Ecto neural progenitor cell (in vitro differentiated cells): ENCODE measurements at places on chromosomes 4 and X.

GRCh38 chr4:657338-657833 is 16.7 kb downstream of the ATP5ME start:
- no peak for DNase-seq

GRCh38 chr4:39446483-39446841 is 12.3 kb downstream of the RPL9 start:
- no peak for DNase-seq

- DNase-seq: no peak
Measured at GRCh38 chr4:3445111-3445820, 3.5 kb downstream of the HGFAC start.

DNA sequence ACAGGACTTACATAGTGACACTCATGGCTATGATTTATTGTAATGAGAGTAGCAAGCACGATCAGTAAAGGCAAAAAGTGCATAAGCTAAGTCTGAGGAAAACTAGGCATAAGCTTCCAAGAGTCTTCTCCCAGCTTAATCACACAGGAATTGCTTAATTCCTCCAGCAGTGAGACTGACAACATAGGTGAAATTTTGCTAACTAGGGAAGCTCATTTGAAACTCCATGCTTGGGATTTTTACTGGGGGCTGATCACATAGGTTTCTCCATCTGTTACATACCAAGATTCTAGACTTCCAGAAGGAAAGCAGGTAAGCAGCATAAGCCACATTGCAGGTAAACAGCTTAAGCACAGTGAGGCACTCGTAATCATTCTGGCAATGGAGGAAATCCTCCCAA is 71.8 kb upstream of the FHDC1 start:
- DNase-seq: no peak

GRCh38 chrX:154082396-154083125 is 15.0 kb downstream of the MECP2 start:
- no peak for DNase-seq

DNA sequence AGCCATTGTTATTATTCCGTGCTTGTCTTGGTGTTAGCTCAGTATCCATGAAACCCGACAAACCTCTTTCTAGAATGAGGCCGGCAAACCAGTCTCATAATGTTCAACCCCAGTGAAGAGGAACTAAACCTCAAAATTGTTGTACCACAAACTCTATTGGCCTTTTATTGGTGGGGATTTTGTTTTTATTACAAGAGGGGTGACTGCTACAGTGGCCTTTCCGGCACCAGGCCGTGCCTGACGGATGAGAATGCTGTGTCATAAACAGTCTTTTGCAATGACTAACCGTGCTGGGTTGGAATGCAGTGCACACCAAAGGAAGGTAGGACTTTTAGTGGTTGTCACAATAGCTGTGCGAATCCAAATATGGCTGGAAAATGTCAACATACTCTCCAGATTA is 60.8 kb downstream of the SHROOM2 start:
- DNase-seq: no peak

GRCh38 chr4:185479507-185479971 is 8.0 kb upstream of the CCDC110 start:
- no peak for DNase-seq

- peak; percentile 18 for DNase-seq
Measured at GRCh38 chr4:8323947-8324555, 54.5 kb downstream of the HTRA3 start.

GRCh38 chr4:109164011-109164410 is 138.4 kb downstream of the COL25A1 start:
- no peak for DNase-seq

DNA sequence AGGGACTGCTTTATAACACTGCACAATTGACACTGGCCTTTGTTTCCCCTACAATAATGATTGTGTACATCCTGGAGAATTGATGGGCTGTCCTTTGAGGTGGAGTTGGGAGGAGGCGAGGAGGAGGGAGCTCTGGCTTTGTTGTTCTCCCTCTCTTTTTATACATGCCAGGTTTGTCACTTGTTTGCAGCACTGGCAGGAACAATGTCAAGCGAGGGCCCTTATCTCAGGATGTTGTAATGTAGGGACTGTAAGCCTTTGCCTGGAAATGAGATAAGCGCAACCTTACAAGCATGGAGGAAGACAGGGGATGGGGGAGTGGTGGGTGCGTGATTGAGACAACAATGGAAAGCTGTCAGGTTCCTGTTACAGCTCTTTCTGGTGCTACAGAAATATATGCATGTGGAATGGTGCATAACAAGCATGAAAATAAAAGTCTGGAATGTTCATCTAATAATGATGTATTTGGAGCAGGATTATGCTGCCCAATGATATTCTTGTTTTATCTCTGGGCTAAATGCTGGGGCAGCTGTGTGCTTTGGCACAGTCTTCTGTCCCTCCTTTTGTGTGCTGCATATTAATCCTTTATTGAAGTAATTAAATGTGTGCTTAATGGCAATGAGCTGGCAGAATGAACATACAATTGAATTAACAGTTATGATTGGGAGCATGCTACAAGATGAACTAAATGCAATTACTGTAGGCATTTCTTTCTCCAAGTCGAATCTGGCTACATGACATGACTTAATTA is 294.4 kb downstream of the GPAT3 start:
- DNase-seq: no peak

- no peak for DNase-seq
Measured at GRCh38 chrX:122301491-122301890, 882.6 kb upstream of the GRIA3 start.

DNA sequence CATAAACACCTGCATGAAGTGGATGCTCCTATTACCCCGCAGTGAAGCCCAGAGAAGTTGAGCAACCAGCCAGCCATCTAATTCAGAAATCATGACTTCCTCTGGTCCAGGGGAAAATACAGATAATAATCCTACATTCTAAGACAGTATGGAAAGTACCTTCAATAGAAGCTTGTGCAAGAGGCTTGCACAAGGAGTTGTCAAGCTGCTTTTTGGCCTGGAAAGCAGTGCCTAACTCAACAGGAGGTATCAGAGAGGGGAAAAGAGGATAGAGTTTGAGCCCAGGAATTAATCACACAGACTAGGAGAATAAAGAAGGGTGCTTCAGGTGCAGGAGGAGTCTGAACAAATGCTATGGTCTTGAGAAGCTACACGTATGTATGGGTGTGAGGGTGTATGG is 26.7 kb downstream of the TMEM192 start:
- DNase-seq: no peak
